Eye (tissue), 1 donor: ENCODE measurements at places on chromosomes 2 and 18.

DNA sequence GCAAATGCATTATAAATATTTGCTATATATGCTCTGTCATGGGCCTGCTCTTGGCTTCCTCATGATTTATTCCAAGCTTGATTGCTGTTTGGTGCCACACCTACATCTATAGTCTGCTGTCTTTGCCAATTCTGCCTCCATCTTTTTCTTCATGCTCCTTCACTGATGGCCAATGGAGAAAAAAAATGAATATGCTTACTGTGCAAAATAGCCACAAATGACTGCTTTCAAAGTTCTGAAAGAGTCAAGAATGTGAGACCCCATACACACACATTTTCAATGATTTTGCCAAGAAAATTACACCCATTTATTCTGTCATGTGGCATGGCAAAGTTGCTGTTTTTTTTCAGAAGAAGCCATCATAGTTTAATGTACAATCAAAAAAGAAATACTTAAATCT lies 305.6 kb upstream of the LRRTM1 start:
- no peak for DNase-seq

DNA sequence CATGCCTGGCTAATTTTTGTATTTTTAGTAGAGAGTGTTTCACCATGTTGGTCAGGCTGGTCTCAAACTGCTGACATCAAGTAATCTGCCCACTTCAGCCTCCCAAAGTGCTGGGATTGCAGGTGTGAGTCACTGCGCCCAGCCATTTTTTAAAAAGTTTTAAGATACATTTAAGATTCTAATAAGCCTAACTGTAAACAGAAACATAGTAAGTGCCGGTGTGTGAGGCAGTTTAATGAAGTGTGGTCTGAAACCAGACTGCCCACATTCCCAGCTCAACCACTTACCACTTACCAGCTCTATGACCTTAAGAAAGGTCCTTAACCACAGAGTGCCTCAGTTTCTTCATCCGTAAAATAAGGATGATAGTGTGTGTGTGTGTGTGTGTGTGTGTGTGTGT lies 42.4 kb downstream of the TMEM237 start:
- no peak for DNase-seq

- no peak for DNase-seq
Observed at GRCh38 chr2:142755191-142755590, 122.3 kb upstream of the KYNU start.

GRCh38 chr2:143629340-143629739 lies 500.1 kb downstream of the ARHGAP15 start:
- DNase-seq, result no peak

DNA sequence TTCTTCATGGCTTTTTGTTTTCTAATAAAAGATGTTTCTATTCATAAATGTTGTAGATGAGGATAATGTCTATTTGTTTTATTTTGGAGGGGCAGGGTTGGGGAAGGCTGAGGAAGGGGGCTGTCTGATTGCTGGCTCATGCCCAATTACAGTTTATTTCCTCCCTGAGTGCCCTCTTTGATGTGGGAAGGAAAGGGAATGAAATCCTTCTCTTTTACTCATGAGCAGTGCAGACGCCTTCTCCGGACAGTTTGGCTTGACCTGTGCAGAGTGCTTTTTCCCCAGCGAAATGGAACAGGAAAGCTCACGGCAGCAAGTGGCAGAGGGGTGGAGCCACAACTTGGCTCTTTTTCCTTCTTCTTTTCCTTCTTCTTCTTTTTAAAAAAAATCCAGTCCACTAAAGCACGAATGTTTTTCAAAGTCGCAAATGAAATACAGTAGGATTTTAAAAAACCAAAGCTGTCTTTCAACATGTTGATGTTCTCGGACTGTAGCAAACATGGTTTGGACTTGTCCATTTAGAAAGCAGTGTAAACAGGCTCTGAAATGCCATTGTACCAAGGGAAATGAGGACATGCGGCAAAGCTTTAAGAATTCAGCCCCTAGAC lies 34.5 kb downstream of the RAB31 start:
- DNase-seq, result peak; percentile 66

DNA sequence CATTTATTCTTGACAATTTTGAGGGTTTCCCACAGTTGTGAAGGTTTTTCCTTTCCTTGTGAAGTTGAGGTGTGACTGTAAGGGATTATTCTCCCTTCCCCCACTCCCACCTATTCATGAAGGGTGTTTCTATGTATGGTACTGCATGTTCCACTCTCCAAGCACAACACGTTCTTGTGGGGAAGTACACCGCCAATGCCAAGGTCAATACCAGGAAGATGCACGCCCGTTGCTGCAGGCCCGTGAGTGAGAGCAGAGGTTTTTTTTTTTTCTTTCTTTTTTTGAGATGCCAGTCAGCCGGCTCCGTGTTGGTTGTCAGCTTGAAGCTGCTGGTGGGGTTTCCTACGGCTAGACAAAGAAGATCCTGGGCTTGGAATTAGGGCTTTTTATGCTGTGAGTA lies 38.6 kb upstream of the EPHA4 start:
- DNase-seq, result no peak

GRCh38 chr2:13543550-13543949 lies 826.8 kb downstream of the TRIB2 start:
- no peak for DNase-seq

GRCh38 chr2:15145046-15145817 lies 415.9 kb downstream of the NBAS start:
- DNase-seq, result no peak

- no peak for DNase-seq
Observed at GRCh38 chr2:193521523-193521922, 1326.8 kb upstream of the TMEFF2 start.

DNA sequence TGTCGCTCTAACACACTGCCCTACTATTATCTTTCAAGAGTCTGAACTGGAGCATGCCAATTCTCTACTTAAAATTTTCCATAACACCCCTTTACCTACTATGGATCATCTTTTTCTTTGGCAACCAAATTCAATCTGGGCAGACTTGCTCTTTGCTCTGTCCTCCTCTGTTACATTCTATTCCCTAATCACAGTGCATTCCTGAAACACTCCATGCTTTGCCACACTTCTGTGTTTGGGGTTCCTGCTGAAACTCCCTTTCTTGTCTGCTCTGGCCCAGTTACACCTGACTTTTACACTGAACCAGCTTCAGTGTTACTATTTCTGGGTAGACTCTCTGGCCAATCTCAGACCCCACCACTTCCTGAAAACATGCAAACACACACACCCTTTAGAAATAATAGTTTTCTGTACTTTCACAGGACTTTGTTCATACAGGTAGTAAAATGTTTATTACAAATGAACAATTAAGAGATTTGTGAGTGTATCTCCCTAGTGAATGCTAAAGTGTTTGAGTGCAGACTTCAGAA lies 119.9 kb upstream of the DCC start:
- no peak for DNase-seq

GRCh38 chr2:184004289-184004947 lies 593.9 kb upstream of the ZNF804A start:
- no peak for DNase-seq

- DNase-seq, result peak; percentile 45
Observed at GRCh38 chr2:218605432-218605831, 2.3 kb upstream of the PLCD4 start.

GRCh38 chr2:143294068-143294467 lies 164.8 kb downstream of the ARHGAP15 start:
- no peak for DNase-seq

DNA sequence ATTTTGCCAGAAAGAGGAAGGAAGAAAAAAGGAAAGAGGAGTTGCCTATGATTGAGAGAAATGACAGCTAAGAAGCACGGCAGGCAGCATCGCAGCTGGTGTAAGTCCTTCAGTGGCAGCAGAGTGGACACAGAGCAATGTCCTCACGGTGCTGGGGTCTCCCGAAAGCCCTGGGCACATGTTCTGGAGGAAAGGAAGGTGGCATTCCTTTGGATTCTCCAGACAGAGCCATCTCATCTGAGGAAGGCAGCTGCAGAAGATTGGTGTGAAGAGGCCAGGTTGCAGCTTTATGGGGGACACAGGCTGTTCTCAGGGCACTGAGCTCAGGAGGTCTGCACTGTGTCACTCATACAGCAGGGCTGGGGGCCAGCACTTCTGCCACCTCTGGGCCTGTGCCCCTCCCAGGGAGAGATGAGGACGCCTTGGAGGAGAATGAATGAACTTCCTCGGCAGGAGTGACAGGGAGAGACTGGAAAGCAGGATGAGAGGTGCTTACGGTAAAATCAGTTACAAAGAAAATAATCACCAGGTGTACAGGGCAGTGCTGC lies 252.0 kb upstream of the MYT1L start:
- no peak for DNase-seq

GRCh38 chr18:10950876-10951630 lies 198.3 kb downstream of the PIEZO2 start:
- no peak for DNase-seq

GRCh38 chr2:117621326-117621725 lies 193.2 kb upstream of the DDX18 start:
- no peak for DNase-seq

DNA sequence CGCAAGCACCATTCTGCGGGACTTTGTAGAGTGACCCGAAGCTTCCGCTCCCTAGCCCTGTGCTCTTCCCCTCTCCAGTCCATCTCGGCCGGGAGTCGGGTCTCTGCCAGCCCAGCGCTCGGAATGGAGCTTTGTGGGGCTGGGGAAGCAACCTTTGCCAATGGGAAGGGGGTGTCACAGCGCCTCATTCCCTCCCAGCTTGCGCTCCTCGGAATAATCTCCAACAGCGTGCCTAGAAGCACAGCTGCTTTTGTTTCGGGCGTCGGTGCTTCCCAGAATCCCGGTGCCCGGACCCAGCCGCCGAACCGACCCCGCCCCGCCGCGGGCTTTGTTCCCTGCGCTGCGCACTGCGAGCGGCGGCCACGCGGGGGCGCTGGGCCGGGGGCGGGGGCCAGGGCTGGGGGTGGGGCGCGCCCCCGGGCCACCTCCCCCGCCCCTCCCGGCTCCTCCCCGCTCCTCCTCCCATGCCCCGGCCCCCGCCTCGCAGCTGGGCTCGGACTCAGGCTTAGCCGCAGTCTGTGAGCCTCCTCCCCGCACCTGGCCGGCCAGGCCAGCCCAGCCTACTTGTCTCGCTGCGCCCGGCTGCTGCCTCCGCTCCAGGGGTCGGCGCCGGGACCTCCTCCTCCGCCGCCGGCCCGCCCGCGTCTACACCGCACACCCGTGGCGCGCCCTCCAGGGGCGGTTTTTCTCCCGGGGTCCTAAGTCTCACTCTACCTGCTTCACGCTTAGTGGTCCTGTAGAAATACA lies 77.7 kb upstream of the SMAD2 start:
- peak; percentile 89 for DNase-seq

DNA sequence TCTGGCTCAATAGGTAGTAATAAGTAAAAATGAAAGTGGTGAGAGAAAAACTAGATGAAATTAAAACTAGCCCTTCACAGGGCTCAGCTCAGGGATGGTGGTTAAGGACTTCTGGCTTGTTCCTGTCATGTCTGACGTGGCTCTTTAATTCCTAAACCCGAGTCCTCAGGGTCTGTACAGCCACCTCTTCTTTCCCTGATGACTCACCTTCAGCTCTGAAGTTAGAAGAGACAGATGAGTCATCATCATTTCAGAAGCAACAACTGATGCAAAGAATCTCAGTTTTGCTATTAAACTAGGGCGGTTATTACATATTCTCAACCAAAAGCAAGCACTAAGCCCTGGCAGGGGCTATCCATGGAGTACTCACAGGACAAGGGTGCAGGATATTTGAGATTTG lies 24.0 kb upstream of the ITGB6 start:
- DNase-seq, result no peak

- no peak for DNase-seq
Observed at GRCh38 chr2:50438259-50438658, 593.7 kb downstream of the NRXN1 start.

DNA sequence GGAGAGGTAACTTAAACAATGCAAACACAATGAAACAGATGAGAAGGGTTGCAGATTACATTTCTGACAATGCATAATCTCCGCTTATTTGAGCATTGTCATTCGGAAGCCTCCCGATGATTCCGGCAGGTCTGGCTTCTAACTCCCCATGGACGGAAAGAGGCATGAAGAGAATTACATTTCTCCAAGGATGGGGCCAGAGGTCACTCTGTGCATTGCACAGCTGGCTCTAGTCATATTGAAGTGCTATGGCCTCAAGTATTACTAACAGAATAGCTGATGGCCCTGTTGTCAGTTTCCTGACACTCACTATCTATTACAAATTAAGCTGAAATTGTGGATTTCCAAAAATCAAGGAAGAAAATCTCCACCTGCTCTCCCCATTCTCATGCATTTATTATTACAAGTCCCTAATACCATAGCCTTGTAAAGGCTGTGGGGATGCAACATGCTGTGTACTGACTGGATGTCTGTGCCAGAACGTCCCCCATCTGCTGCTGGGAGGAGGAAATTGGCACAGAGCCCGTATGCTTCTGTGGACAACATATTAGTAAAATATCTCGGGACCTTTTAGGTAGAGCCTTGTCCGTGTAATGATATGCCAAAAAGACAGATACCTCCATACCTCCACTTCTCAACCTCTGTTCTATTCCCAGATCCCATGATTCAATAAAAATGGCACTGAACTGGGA lies 168.1 kb downstream of the SETBP1 start:
- peak; percentile 45 for DNase-seq

- DNase-seq, result no peak
Observed at GRCh38 chr2:71256421-71256820, 29.5 kb upstream of the PAIP2B start.

GRCh38 chr18:35729991-35730668 lies 148.6 kb downstream of the GALNT1 start:
- DNase-seq, result no peak

- no peak for DNase-seq
Observed at GRCh38 chr2:45953376-45954027, 302.0 kb downstream of the PRKCE start.

GRCh38 chr2:208101716-208102631 lies 22.4 kb downstream of the CRYGD start:
- peak; percentile 74 for DNase-seq

DNA sequence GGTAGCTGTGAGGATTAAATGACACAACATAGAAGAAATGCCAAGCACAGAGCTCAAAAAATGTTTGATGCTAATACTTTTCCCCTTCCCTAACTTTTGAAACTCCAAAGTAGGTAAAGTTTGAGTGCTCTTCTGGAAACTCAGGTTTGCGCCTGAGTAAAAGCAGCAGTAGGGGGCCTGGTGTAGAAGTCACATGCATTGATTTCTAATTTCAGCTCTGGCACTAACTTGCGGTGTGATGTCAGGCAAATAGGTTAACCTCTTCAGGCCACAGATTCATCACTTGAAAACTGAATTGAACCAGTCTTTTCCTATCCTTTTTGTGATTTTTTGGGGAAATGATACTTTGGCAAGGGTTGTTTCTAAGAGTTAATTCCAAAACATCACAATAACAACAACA lies 27.2 kb downstream of the LHCGR start:
- DNase-seq, result peak; percentile 30

- no peak for DNase-seq
Observed at GRCh38 chr2:199258291-199258690, 199.4 kb downstream of the SATB2 start.

DNA sequence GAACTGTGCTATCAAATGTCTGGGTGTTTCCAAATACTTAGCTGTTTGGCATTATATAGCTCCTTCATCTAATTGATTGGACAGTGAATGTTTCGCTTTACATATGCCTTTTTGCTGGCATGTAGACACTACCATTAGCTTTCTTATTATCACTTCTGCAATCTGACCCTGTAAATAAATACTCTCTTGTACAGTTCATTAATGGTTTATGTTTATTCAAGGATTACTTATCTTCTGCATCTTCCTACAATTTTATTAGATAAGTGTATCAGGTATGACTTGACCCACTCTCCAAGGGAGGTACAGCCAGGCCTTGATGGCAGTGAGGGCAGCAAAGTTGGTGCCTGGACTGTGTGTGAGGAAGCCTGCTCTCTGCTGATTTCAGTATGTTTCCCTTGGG lies 614.1 kb upstream of the SETBP1 start:
- DNase-seq, result no peak

- peak; percentile 94 for DNase-seq
Observed at GRCh38 chr2:237060534-237061312, 25.0 kb upstream of the COPS8 start.

- DNase-seq, result no peak
Observed at GRCh38 chr2:3134026-3134571, 243.5 kb downstream of the EIPR1 start.
